ENCODE measurements at places on chromosomes 12 and 14.

DNA sequence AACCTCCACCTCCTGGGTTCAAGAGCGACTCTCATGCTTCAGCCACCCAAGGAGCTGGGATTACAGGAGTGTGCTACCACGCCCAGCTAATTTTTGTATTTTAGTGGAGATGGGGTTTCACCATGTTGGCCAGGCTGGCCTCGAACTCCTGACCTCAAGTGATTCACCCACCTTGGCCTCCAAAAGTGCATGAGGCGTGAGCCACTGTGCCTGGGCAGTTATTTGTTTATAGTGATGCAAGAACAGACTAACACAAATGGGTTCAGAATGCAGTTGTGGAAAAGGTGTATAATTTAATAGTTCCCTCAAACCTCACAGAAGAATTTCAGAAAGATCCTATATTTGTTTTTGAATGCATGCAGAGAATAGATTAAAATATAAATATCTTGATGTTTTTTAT lies 447.1 kb downstream of the ZFP36L1 start:
- no peak for ATAC-seq

DNA sequence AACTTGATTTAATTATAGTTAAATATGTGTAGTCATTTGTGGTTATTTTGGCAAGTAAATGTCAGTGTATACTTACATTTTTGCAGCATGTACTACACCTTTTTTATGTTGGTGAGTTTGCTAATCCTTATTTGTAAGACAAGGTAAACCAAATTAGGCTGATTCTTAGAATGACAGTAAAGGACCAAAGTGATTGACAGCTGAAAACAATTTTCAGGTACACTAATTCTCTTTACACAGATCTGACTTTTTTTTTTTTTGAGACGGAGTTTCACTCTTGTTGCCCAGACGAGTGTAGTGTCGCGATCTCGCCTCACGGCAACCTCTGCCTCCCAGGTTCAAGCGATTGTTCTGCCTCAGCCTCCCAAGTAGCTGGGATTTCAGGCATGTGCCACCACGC lies 8.4 kb downstream of the SLC25A3 start:
- no peak for ATAC-seq

GRCh38 chr14:56794557-56795283 lies 15.6 kb downstream of the OTX2 start:
- ATAC-seq = no peak

GRCh38 chr12:94263011-94263811 lies 114.8 kb downstream of the PLXNC1 start:
- ATAC-seq = peak; percentile 63

DNA sequence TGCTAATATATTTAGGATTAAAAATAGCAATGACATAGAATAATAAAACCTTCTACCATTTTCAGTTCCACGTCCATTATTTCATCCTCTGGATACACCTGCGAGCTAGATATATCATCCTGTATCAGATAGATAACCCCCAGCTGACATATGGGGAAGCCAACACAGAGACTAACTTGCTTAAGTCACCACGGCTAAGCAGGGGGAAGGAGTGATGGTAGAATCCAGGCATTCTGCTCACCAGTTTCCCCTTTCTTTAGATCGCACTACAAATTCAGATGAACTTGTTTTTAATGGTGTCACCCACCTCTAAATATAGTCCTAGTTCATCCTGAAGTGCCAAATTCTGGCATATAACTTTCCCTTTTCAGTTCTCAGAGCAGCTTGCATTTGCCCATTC lies 110.1 kb downstream of the TXNDC16 start:
- no peak for ATAC-seq

GRCh38 chr12:131415781-131416180 lies 295.1 kb upstream of the SFSWAP start:
- ATAC-seq = no peak

- ATAC-seq = no peak
These were observed 82.9 kb upstream of the RIN3 start for GRCh38 chr14:92430686-92431085.

DNA sequence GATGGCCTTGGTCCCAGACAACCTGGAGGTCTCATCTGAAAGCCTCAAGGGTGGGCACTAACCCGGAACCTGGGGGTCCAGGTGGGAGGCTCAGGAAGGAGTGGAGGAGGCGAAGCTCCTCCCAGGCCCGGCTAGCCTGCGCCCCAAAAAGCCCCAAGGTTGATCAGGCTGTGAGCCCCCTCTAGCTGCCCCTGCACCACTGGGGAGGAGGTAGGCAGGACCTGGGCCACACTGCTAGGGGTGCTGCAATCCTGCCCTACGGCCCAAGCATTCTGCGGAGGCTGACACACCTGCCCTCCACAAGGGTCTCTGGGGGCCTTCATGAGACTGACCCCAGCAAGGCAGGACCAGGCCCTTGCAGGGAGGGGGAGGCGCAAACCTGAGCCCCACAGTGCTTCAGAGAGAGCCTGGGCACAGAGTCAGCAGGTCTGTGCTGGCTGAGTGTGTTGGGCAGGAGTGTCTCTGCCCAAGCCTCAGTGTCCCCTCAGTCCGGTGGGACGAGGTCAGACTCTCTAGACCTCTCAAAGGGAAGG lies 51.9 kb downstream of the CCDC85C start:
- ATAC-seq = no peak

- no peak for ATAC-seq
These were observed 39.2 kb downstream of the SAMD4A start for GRCh38 chr14:54606178-54606577.

- ATAC-seq = no peak
These were observed 26.2 kb upstream of the PPM1A start for GRCh38 chr14:60222820-60223219.

- no peak for ATAC-seq
These were observed 89.4 kb downstream of the GALNT9 start for GRCh38 chr12:132239796-132240668.

GRCh38 chr12:86917121-86917520 lies 660.9 kb upstream of the MGAT4C start:
- no peak for ATAC-seq

GRCh38 chr12:124520265-124520701 lies 47.1 kb downstream of the NCOR2 start:
- ATAC-seq = no peak

GRCh38 chr14:100275214-100275613 lies 31.0 kb downstream of the SLC25A29 start:
- ATAC-seq = peak; percentile 46

DNA sequence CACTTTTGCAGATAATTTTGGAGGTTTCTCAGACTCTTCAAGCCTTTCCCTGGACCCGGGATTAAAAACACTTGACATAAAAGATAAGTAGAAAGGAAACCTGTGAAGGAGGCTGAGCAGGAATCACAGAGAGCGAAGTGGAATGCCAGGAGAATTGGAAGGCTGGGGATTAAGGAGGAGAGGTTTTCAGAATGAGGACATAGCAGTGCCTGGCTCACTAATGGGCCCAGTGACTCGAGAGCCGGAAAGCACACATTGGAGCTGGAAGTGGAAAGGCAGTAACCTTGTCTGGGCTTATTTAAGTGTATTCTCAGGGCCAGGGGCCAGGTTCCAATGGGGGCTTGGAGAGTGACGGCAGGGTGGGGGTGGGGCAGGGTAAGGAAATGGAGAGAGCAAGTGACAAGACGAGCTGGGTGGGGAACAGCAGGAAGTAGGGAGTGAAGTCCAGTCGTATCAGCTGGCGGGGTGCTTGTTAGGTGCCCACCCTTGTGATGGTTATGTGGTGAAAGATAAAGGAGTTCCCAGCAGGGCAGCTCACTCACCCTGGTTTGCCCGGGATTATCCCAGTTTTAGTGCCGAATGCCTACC lies 13.1 kb downstream of the EVL start:
- ATAC-seq = no peak

- no peak for ATAC-seq
These were observed 31.9 kb downstream of the JAG2 start for GRCh38 chr14:105136401-105137322.

GRCh38 chr12:71702590-71702989 lies 16.7 kb downstream of the TMEM19 start:
- ATAC-seq = no peak

- ATAC-seq = no peak
These were observed 107.7 kb upstream of the FKBP4 start for GRCh38 chr12:2687058-2687457.

All from activated CD4-positive, CD25-positive, alpha-beta regulatory T cell treated with anti-CD3 and anti-CD28 coated beads, Interleukin-2, amount 50 U/mL, for 24 hours (primary cell).